ENCODE measurements at places on chromosomes 13 and 19.

- no peak for DNase-seq
Measured at GRCh38 chr19:49771674-49772139, 4.9 kb downstream of the AP2A1 start.

GRCh38 chr13:42284068-42284467 is 12.1 kb downstream of the AKAP11 start:
- DNase-seq: no peak

- no peak for DNase-seq
Measured at GRCh38 chr13:42735010-42735409, 46.4 kb upstream of the FAM216B start.

GRCh38 chr13:73960474-73960873 is 173.7 kb downstream of the KLF12 start:
- no peak for DNase-seq

GRCh38 chr13:23175920-23176319 is 4.9 kb upstream of the SGCG start:
- DNase-seq: no peak

DNA sequence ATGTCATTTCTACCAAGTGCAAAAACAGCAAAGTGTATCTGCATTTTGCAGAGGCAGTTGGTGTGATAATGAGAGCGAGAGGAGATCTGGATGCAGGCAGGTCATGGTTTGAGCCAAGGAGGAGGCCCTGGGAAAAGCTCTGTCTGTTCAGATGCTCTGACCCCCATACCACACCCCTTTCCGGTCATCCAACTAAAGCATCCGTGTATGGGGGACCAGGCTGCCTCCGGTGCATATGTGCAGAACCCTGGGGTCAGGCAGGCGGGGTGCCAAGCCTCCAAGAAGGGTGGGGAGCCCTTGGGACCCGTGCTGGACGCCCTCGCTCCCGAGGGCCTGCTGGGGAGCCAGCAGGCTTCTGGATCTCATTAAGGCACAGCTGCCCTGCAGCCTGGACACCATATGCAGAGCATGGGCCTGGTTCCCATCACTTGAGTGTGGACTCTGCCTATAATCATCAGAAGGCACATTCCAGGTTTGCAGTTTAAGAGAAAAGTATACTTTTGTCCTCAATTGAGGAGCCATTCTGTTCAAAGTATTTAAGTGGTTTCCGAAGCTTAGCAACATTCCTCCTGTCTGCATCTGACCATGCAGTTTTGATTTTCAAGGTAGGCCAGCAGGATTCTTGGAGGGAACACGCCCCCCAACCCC is 56.1 kb downstream of the ALOX5AP start:
- DNase-seq: no peak

GRCh38 chr19:33278403-33279269 is 23.7 kb downstream of the CEBPA start:
- no peak for DNase-seq

DNA sequence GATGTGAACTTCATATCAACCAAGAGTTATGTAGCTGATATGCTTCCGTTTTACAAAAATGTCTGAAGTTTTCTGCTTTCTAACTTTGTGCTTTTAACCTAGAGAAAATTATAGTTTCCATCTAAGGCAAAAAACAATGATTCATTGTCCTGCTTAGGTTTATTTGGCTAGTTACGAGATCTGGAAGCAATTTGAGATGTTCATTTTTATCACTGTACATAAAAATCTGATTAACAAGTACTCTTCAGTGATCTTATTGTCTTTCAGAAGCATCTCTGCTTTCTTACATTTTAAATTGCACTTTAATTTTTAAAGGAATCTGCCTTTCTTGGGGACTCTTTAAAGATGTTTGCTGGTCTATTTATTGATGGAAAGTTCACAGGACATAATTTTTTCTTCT is 188.1 kb downstream of the RFC3 start:
- no peak for DNase-seq
